ENCODE measurements at places on chromosomes 7 and 10.

- DNase-seq: no peak
These were observed 19.4 kb downstream of the ITGB1 start for GRCh38 chr10:32938554-32939061.

- DNase-seq: no peak
These were observed 254.5 kb upstream of the RNF32 start for GRCh38 chr7:156386097-156386496.

DNA sequence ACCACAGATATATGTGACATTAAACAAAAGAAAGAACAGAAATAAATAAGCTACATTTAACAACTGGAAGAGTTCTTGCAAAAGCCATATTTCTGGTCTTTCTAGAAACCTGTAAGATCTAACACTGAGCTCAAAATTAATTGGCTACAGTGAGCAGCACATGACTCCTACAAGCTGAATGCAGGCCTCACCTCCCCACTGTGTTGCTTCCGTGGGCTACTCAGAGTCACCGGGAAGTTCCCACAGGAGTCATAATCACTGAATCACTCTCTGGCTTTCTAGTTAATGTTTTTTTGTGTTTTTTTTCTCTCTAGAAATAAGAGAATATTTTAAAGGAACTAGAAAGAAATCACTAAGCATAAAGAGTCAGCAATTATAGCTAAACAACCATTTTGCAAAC is 10.2 kb upstream of the MRPS24 start:
- DNase-seq: no peak

- DNase-seq: no peak
These were observed 51.5 kb downstream of the RSU1 start for GRCh38 chr10:16765509-16766375.

DNA sequence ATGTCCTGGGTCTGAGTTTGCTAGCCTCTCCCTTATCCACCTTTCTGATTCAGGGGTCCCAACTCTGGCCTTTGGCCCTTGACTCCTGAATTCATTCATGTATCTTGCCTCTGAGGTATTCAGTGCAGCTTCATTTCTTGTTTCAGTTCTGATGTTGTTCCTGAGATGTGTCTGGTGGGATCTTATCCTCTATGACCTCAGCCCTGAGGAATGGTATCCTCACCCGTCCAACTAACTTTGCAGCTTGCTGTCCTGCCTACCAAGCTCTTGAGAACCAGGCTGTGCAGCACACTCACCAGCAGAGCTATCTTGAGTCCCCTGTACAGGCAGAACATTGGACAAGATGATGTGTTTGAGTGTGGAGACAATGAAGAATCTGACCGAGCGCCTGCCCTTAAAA is 13.8 kb downstream of the SUFU start:
- DNase-seq: no peak

- peak; percentile 37 for DNase-seq
These were observed at the start of gene CDK6 for GRCh38 chr7:92836489-92836999. TSS of gene CDK6 (minus strand) at chr7:92836573. CDS start at chr7:92833323, 3,250 bp downstream.

DNA sequence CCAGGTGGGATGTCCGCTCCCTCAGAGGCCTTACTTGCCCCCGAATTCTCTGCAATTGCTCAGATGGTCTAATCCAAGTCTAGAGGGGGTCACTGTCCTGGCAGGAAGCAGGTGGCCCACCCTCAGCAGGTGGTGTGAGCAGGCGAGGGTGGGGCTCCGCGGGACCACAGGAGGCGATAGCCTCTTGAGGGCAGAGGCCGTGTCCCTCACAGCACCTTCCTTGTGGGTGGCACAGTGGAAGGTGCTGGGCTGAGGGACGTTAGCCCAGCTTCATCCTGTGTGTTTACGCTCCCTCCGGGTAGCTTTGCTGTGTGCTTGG is 38.3 kb upstream of the INPP5A start:
- no peak for DNase-seq

GRCh38 chr10:75083972-75084833 is 27.3 kb upstream of the SAMD8 start:
- no peak for DNase-seq

DNA sequence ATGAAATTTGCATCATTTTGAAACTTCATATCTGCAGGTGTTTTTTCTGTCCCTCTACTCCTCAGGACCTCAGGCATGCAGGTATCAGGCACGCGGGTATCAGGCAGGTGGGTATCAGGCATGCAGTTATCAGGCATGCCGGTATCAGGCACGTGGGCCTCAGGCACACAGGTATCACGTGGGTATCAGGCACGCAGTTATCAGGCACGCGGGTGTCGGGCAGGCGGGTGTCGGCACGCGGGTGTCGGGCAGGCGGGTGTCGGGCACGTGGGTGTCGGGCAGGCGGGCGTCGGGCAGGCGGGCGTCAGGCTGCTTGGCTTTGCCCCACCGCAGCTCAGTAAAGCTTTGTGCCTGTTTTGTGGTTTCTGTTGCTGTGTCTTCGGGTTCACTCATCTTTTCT is 8.7 kb downstream of the SPRN start:
- DNase-seq: no peak

DNA sequence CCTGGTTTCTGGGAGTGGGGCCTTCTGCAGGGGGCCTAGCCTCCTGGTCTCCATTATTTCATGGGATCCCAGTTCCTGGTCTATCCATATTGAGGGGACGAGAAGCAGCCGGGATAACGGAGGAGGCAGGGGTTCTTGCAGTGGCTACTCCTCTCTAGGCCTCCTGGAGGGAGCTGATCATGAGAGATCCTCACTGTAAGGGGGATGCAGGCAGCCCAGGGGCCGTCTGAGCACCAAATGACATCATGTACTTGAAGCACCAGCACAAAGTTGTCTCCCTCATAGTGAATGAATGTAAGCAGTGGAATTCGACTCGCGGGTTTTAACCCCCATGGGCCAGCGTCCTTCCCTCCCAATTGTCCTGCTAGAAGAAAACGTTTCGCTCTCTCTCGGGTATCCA is 964 bp upstream of the ADCY1 start:
- no peak for DNase-seq

- DNase-seq: no peak
These were observed 92.9 kb upstream of the PRKG1 start for GRCh38 chr10:50981385-50981784.

DNA sequence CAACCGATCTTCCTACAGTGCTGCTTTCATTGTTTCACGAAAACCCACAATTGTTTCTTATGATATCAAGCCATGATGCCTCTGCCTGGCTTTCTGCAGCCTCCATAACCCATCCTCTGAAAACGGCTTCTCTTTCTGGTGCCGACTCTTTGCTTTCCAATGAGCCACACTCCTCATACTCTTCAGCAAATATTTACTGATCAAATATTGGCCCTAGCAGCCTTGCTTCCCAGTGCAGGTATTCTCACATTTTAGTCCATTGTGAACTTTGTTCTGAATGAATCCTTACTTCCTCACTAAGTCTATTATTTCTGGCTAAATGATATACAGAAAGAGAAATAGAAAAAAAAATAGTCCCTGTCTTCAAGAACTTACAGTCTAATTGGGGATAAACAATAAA is 35.5 kb downstream of the LAMB1 start:
- DNase-seq: no peak

DNA sequence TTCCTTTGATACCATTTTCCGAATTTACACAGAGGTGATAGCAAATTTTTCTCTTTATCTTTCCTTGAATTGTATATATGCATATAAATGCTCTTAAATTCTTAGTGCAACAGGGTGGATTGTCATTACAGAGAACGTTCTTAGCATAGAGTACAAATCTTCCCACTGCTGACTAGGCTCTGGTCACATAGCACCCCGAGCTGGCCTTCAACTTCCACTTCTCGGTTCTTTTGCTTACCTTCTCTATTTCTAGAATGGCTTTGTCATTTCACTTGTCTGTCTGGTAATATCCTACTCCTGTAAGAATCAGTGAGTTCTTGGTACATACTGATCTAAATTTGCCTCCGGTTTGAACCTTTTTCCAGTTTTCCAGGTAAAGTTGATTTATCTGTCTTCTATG is 13.4 kb downstream of the ADIRF start:
- DNase-seq: no peak

GRCh38 chr7:20998309-20998708 is 211.6 kb upstream of the SP8 start:
- DNase-seq: no peak

GRCh38 chr10:124671486-124672075 is 72.6 kb downstream of the FAM53B start:
- DNase-seq: peak; percentile 33

- no peak for DNase-seq
These were observed 207.7 kb downstream of the TPK1 start for GRCh38 chr7:144628176-144628575.

GRCh38 chr7:101557978-101558741 is 70.9 kb downstream of the MYL10 start:
- no peak for DNase-seq

DNA sequence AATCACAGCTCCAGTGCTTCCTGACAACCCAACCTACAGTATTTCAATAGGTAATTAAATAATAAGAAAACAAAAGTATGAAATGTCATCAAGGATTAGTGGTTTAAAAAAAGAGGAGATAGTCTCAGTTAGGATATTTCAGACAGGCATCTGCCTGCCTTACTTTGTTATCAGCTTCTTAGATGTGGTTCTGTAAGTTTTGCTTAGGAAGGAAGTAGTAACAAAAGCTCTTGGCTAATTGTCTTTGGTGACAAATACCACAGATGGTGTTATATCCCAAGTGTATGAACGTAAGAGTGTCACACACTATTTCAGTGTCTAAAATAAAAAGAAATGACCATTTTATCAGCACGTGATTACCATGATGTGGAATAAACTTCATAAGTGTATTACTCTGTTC is 9.8 kb upstream of the ACTA2 start:
- no peak for DNase-seq

GRCh38 chr7:65722361-65722792 is 150.5 kb upstream of the VKORC1L1 start:
- no peak for DNase-seq

DNA sequence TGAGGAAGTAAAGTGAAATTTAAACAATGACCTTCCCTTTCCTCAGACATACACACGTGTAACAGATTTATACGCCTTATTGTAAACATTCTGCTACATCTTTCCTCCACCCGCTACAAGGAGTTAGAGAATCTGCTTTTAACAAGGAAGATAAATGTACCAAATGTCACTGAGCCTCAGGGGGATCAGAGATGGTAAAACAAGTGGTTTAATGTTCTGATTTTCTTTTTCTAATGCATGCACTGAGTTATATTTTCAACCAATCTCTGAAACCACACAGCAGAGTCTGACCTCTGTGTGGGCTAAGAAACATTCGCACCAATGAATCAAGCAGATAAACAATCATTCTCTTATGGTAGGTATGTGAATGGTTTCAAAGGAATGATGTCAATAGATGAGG is 599.5 kb downstream of the ARL4A start:
- DNase-seq: no peak

DNA sequence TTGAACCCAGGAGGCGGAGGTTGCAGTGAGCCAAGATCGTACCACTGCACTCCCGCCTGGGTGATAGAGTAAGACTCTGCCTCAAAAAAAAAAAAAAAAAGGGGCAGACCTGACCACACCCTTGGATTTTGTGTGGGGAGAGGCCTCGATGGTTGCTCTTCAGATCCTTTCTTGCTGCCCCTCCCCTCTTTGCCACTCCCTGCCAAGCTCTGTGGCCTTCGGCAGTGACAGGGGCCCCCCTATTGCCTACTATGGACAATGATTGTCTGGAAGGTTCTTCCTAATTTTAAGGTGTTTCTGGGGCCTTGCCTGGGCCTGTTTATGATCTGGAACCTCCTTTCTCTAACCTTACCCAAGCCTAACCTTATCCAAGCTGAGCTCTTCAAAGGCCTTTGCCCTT is 795 bp downstream of the PRF1 start:
- no peak for DNase-seq

DNA sequence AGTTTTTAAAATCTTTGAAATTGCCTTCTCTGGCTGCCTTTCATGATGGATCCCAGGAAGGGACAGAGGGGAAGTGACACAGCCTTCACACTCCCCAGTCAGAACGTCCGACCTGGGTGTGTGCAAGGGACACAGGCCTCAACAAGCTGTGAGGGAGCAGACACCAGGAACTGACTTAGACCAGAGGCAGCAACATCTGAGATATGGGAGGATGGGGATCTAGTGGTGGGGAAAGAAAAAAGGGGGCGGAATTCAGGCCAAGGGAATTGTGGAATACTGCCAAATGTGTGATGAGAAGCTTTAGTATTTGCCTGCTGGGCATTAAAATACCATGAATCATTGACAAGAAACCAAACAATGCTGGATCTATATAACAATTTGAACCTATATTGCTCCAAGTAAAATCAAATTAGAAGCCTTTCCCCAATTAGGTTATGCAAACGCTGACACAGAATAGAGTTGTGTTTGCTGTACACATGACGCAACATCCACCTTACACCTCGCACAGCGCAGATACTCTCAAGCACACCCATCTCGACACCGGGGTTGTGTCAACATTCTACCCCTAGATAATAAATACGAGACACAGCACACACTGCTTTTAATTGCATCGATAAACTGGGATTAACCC is 17.2 kb upstream of the MNX1 start:
- no peak for DNase-seq

- DNase-seq: no peak
These were observed 822 bp downstream of the ZNF800 start for GRCh38 chr7:127391591-127392181.
